Adrenal gland (tissue), 19 donors: ENCODE measurements at places on chromosomes 16 and 17. TPM values are rescaled to one million over a fixed set of nuclear protein-coding genes. Genes with fewer than 3 reads are reported as not detected.

The SMPD3 gene
- polyA plus RNA-seq: 1.1 TPM

The AOC3 gene
- polyA plus RNA-seq: 59.7 TPM

The TEX19 gene
- not detected for polyA plus RNA-seq

The TSPOAP1 gene
- 96.6 TPM for polyA plus RNA-seq

DNA sequence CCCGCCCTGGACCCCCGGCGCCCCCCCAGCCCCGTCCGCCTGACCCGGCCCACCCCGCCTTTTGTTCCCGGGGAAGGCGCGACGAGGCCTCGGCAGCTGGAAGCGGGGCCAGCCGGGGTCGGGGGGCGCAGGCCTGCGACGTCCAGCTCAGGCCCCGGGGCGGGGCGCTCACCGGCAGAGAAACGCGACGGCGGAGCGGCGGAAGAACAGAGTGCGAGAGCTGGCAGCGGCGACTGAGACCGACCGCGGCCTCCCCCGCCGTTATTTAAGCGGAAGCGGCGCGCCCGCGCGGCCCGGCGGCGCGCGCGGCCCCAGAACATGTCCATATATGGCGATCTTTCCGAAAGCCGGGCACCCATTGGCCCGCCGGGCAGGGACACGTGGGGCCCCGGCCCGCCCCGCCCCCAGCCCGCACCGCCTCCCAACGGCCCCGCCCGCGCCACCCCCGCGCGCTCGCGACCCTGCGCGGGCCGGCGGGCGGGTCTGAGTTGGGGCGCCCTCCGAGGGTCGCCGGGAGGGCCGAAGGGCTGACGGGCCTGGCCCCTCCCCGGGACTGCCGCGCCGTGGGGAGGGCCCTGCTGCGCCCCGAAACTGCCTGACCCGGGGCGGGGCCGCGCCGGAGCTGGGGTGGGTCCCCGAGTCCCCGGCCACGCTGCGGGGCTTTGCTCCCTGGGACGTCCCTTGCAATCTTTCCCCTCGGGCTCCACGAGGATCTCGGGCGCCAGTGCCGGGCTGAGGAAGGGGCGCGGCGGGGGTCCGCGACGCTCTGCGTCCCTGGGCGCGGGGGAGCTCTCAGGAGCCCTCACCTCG, at the start of gene ACTG1:
TSS of gene ACTG1 (minus strand) at position 238 of the 810 bp plus-strand sequence. CDS start 445 bp downstream, outside the sequence.
- H3K4me3 ChIP-seq: peak within 1 kb of the TSS; percentile 48
- peaks cover 28% of the 10 kb centered on the region for H3K4me1 ChIP-seq
- H3K27me3 ChIP-seq: no peaks in the 10 kb centered on the region
- H3K36me3 ChIP-seq: peaks cover 32% of the 10 kb centered on the region
- peak within 1 kb of the TSS; percentile 86 for H3K27ac ChIP-seq

DNA sequence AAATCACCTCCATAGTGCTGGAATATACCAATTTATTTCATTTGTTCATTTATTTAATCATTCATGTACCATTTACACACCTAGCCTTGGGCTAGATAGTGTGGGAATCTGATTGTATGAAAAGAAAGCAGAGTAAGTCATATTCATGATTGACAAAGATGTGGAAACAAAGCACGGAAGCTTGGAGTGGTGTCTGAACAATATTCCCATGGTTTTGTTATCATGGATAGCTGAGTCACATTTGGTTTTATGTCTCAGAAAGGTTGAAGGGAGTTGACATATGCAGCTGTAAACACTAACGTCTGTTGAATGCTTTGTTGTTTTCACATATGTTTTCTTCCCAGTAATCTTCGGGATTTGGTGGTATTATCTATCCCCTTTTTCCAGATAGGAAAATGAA, 76.6 kb downstream of the MAP2K4 start:
- peaks cover 6% of the 10 kb centered on the region for H3K36me3 ChIP-seq
- H3K4me1 ChIP-seq: no peaks in the 10 kb centered on the region
- no peak for DNase-seq
- no peaks in the 10 kb centered on the region for H3K27me3 ChIP-seq
- no peak overlapping the region for H3K27ac ChIP-seq
- no peak overlapping the region for H3K4me3 ChIP-seq

DNA sequence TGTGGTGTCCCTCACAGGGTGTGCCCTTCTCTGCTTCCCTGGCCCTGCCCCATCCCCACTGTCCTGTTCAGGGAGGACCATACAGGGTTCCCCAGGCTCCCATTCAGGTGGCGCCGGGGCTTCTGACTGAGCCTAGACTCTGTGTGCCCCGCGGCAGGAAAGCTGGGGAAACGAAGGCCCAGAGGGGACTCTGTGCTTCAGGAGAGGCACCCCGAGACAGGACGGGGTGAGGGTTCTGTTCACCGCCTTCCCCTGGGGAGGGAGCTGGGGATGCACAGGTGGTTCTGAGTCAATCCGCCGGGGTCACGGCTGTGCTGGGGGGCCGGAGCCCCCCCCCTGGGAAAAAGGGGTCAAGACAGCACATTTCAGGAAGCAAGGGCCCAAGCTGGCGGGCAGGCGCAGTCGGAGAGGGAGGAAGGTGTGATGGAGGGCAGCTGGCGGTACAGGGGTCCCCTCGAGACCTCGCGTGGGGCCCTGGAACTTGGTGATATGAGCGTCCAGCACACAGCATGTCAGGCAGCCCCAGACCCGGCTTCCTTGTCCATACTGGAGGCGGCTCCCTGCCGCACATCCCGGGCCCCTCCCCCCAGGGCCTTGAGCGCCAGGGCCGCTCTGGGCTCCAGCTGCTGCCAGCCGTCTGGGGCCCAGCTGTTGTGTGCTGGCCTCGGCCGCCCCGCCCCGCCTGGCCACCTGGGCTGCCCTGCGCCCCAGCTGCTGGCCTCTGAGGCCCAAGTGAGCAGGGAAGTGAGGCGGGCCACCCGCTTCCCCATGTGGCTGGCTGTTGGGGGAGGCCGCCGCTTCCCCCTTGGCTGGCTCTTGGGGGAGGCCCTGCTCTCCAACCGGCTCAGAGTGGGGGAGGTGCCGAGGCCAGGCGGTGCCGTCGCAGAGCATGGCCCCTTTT, 5.6 kb upstream of the NOTUM start:
- H3K27ac ChIP-seq: no peak overlapping the region
- no peaks in the 10 kb centered on the region for H3K36me3 ChIP-seq
- peak; percentile 73 for DNase-seq
- H3K4me3 ChIP-seq: no peak overlapping the region
- H3K27me3 ChIP-seq: peaks cover 14% of the 10 kb centered on the region

DNA sequence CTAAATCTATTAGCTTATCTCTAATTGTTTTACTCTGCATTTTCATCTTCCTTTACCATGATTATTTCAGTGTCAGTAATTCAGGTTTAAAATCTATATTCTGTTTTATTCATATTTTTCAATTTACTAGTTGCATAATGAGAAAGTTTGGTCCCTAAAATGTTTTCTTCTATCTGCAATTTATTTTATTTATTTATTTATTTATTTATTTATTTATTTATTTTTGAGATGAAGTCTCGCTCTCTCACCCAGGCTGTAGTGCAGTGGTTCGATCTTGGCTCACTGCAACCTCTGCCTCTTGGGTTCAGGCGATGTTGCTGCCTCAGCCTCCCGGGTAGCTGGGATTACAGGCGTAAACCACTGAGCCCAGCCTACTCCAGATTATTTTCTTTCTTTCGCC, 1597.3 kb downstream of the CDH8 start:
- DNase-seq: no peak
- no peak overlapping the region for H3K4me3 ChIP-seq
- H3K27ac ChIP-seq: no peak overlapping the region
- no peaks in the 10 kb centered on the region for H3K4me1 ChIP-seq
- H3K36me3 ChIP-seq: no peaks in the 10 kb centered on the region
- H3K27me3 ChIP-seq: no peaks in the 10 kb centered on the region

DNA sequence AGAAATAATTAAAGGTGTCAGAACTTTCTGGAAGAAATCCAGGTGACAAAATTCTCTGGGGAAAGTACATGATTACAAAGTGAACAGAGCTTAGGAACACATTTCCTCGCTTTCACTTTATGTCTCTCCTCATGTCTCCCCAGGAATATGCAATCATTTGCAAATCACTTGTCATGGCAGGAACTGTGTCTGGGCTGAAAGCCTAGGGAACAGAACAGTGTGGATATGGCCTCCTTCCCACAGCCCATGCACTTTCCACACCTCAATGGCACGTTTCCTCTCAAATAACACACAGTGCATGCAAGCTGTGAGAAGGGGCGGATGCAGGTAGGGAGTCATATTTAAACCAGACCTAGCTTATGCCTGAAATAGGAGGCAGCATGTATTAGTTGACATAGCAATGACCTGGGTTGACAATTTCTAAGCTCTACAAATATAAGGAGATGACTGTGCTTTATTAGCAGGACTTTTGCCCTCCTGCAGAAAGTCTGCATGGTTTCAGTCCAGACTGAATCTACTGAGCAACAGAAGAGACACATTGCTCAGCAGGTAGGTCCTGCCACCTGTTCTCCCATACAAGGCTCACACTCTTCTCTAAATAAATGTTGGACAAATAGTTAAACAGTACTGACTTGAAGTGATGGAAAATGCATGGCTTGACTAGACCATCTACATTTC, 236.0 kb upstream of the ELAC2 start:
- H3K36me3 ChIP-seq: no peaks in the 10 kb centered on the region
- DNase-seq: no peak
- H3K27me3 ChIP-seq: no peaks in the 10 kb centered on the region

DNA sequence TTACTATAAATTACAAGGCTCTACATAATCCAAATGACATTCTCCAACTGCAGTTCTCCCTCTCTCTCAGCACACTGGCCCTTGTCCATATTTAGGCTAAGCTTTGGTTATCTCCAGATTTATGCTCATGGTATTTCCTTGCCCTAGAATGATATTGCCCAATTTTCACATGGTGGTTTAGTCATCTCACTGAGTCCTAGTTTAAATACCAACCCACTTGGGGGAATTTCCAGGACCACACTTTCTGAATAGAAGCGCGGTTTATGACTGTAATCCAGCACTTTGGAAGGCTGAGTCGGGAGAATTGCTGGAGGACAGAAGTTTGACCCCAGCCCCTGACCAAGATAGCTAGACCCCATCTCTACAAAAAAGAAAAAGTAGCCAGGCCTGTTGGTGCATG, 280.1 kb upstream of the MON1B start:
- no peaks in the 10 kb centered on the region for H3K4me1 ChIP-seq
- no peak overlapping the region for H3K27ac ChIP-seq
- DNase-seq: no peak
- H3K27me3 ChIP-seq: no peaks in the 10 kb centered on the region
- no peaks in the 10 kb centered on the region for H3K36me3 ChIP-seq

GRCh38 chr16:86337138-86337537, 173.2 kb upstream of the FOXF1 start:
- H3K27ac ChIP-seq: no peak overlapping the region
- H3K36me3 ChIP-seq: no peaks in the 10 kb centered on the region
- DNase-seq: no peak
- no peak overlapping the region for H3K4me3 ChIP-seq
- H3K4me1 ChIP-seq: no peaks in the 10 kb centered on the region

- no peak for DNase-seq
- H3K27ac ChIP-seq: no peak overlapping the region
- H3K4me3 ChIP-seq: no peak overlapping the region
- peaks cover 57% of the 10 kb centered on the region for H3K4me1 ChIP-seq
- no peaks in the 10 kb centered on the region for H3K36me3 ChIP-seq
Measured at GRCh38 chr16:84726669-84727467, 27.1 kb downstream of the USP10 start.

GRCh38 chr17:35991075-35991474, 4.5 kb upstream of the CCL14 start:
- DNase-seq: no peak
- H3K27ac ChIP-seq: no peak overlapping the region
- no peaks in the 10 kb centered on the region for H3K36me3 ChIP-seq
- H3K27me3 ChIP-seq: no peaks in the 10 kb centered on the region

DNA sequence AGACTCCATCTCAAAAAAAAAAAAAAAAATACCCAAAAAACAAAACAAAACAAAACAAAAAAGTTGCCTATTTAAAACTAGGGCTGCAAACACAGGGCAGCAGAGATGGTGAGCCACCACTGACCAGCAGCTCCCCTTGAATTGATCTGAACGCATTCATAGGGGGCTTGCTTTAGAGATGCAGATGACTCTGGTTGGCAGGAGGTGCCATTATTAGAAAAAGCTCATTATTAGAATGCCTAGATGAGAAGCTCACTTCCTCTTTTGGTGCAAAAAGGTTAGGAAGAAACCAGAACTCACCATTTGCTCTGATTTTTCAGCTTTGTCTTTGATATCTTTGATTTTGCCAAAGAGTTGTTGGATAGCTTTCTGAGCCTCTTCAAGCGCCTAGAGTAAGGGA, 53.1 kb downstream of the VPS53 start:
- H3K36me3 ChIP-seq: peaks cover 7% of the 10 kb centered on the region
- no peak overlapping the region for H3K4me3 ChIP-seq
- no peaks in the 10 kb centered on the region for H3K4me1 ChIP-seq

DNA sequence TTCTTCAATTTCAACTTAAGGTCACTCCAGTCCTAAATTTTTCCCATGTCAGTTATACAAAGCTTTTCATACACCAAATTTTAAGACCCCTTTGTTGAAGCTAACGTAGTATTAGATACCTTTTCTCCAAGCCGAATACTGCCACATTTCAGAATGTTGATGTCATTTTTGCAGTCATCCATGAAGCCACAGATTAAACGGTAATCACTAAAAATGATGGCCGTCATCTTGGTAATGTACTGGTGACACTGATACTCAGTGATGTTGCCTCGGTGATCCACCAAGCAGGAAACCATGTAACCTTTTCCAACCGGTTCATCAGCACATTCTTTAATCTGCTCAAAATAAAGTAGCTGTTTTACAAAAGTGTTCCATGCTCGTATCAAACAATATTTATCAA, 82.1 kb upstream of the CLEC18B start:
- peaks cover 12% of the 10 kb centered on the region for H3K36me3 ChIP-seq
- H3K4me1 ChIP-seq: peaks cover 12% of the 10 kb centered on the region
- H3K4me3 ChIP-seq: no peak overlapping the region
- H3K27me3 ChIP-seq: no peaks in the 10 kb centered on the region
- no peak for DNase-seq

DNA sequence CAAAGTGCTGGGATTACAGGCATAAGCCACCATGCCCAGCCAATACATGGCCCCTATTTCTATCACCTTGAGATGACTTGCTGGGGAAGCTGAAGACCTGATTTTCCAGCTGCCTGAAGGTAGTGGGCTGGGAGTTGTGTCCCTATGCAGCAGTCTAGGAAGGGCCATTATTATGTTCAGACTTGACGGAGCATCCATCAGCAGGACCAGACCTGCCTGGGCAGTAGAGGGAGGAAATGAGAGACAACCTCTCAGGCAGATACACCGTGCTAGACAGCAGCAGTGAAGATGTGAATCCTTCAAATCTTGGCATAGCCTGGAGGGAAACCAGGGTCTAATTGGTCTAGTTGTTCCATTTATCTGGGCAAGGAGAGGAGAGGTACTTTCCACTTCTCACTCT, 35.6 kb upstream of the PHOSPHO1 start:
- no peak for DNase-seq
- H3K36me3 ChIP-seq: no peaks in the 10 kb centered on the region
- H3K4me3 ChIP-seq: no peak overlapping the region
- no peaks in the 10 kb centered on the region for H3K27me3 ChIP-seq

DNA sequence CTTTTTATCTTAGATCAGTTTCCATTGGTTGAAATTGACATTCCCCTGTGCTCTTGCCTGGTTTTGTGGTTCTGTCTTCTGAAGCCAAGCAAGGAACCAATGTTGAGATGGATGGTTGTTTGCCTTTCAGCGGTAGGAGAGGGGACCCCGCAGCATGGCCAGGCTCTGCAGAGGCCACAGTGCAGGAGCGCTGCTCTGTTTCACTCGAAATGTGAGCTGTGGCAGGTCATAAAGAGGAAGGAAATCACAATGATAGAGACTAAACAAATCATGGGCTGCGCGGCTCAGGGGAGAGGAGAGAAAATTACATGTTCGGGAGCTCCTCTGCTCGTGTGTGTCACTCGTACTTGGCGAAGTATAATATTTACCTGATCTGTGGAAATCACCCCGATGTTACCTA, 148.2 kb downstream of the SNX29 start:
- H3K27me3 ChIP-seq: no peaks in the 10 kb centered on the region
- DNase-seq: no peak
- H3K4me3 ChIP-seq: no peak overlapping the region
- H3K36me3 ChIP-seq: no peaks in the 10 kb centered on the region
- H3K27ac ChIP-seq: no peak overlapping the region
- peaks cover 14% of the 10 kb centered on the region for H3K4me1 ChIP-seq
